ENCODE measurements at places on chromosomes 3 and 15.

DNA sequence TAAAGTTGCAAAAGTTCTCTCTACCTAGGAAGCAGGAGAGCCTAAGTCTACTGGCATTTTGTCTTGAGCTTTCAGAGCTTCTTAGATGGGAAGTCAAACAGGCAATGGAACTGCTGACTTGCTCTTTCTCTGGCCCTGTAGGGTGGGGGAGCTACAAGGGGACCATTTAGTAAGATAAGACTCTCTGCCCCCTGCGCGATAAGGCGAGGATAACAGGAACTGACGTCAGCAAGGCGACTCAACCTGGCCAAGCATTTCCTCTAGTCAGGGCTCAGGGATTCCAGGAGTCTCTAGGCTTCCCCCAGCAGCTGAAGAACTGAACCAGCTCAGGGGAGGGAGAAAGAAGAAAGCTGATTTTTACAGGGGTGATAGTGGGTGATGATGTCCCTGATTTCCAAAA lies 5.8 kb downstream of the RARB start:
- no peak for DNase-seq

GRCh38 chr3:69386556-69387385 lies 883 bp upstream of the FRMD4B start:
- no peak for DNase-seq

GRCh38 chr15:91752081-91752785 lies 101.3 kb upstream of the SLCO3A1 start:
- DNase-seq, result no peak

- DNase-seq, result no peak
Observed at GRCh38 chr3:8505621-8506020, 4.0 kb downstream of the LMCD1 start.

GRCh38 chr3:127175272-127175671 lies 17.7 kb upstream of the PRR23E start:
- no peak for DNase-seq

DNA sequence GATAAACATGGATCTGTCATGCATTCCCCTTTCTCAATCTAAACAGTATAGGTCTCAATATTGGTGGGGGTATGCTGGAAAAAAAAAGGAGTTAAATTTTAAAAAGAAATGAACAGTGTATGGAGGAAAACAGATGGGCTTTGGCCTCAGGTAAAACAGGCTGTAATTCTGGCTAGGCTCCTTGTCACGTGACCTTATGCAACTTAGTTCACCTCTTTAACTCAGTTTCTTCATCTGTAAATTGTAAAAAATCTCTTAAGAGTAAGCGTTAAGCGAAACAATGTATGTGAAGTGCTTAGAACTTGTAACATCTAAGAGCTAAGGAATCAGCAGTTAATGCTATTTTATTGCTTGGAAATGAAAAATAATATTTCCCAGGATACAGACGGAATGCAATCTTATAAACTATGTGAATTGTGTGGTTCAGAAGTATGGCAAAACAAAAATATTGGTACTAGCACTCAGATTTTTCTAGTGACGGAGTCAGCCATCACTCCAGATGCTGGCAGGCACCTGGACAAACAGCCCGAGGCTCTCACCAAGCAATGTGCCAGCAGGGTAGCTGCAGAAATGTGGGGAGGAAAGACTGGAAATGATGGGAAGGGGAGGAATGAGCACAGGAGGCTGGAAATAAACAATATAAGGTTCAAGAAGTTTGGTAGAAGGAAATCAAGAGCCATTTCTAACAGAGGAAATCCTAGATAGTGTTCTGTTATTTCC lies 172.8 kb downstream of the USP13 start:
- no peak for DNase-seq

DNA sequence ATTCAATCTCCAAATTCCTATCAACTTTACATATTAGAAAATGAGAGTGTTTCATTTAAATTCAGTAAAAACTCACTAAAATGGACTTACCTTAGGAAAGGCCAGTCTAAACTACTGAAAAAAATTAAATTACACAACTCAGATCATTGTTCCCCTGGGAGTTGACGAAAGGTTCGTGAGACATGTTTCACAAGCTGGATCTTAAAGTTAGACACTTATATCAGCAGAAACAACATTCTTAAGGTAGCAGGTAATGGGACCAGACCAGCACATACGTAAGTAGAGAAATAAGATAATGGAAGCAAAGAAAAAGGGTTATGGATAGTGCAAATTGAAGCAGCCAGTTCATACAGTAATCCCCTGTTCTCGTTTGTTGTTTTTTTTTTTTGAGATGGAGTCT lies 8.9 kb downstream of the RFX7 start:
- DNase-seq, result no peak

- DNase-seq, result no peak
Observed at GRCh38 chr15:60347480-60348049, 50.2 kb downstream of the ANXA2 start.

- no peak for DNase-seq
Observed at GRCh38 chr3:74510261-74510818, 104.1 kb downstream of the CNTN3 start.

DNA sequence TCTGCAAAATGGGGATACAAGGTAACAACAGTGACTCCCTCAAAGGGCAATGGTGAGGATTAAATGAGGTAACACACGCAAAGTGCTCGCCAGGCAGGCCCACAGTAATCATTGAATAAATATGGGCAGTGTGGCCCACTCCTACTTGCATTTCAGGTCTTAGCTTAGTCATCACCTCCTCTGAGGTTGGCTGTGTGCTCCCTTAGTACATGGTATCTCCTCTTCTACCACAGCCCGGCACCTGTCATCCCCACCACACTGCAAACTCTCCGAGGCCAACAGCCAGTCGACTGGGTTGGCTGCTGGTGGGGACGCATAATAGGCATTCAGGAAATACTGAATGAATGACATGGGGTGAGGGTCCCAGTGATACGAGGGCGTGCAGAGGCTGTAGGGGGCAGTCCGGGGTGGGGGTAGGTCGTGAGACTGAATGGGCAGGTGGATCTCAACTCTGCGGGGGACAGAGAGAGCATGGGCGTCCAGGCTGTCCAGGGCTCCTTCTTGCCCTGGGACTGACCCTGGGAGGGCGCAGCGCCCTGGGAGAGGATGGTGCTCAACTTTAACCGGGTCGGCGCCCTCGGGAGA lies 375 bp upstream of the MYZAP start:
- no peak for DNase-seq

All from amniotic stem cell (primary cell).